WTC11 (cell line): ENCODE measurements at places on chromosomes 3 and 15. TPM values are rescaled to one million over a fixed set of nuclear protein-coding genes. Genes with fewer than 3 reads are reported as not detected.
A peak's percentile ranks its signal among the peaks of the same experiment; 100 is the strongest.

DNA sequence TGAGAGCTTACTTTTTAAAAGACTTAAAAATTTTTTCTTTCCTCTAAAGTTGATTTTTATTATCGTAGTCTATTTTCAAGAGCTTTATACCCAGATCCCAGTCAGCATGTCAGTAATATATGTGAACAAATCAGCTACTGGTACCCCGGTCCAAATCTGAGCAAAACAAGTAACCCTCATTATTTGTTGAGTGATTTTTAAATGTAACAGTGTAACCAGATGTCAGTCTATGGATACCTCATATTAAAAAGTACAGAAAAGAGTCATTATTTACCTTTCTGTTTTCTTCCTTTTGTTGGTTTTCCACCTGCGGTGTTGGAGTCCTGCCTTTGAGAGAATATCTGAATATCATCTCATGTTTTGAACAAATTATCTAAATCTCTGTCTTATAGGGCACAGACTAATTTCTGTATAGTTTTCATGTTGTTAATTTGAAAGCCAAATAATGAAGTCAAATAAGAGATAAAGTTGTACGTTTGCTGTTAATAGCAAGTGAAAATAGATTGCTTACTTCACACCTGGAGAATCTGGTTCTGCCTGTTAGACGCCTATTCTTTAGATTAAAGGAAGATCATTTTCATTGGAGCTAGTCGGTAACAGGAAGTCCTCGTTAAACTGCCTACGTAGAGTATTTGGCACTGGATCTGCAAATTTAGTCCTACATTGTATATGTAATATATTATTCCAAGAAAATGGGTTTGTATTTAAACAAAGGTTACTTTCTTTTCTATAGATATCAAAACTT lies at the start of gene STX19:
TSS of gene STX19 (minus strand) at position 505 of the 745 bp plus-strand sequence. CDS start 13,328 bp downstream, outside the sequence.
- DNase-seq = no peak

Gene ALDH1L1
- 0.78 to 2.0 TPM (median 1.2 TPM) in 3 replicates for total RNA-seq

GRCh38 chr3:52433328-52433995 lies 11.4 kb downstream of the SEMA3G start:
- no peak for DNase-seq

- no peak for DNase-seq
Observed at GRCh38 chr15:64138331-64138941, 13.1 kb upstream of the SNX22 start.

DNA sequence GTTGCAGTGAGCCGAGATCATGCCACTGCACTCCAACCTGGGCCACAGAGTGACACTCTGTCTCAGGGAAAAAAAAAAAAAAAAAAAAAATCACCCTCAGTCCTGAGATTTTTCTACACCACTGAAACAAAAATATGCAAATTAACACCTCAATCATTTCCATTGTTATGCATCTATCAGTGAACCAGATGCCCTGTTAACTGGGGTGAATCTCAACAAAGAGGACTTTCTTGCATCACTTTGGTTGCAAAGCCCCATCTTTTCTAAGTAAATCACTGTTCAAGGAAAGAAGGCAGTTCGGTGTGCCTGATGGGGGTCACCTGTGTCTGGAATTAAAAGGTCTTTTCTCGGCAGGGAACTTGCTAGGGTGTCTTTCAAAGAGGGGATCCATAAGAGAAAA lies 421.6 kb downstream of the EPHB1 start:
- DNase-seq = no peak

- DNase-seq = no peak
Observed at GRCh38 chr3:23455775-23456174, 252.6 kb downstream of the UBE2E2 start.

DNA sequence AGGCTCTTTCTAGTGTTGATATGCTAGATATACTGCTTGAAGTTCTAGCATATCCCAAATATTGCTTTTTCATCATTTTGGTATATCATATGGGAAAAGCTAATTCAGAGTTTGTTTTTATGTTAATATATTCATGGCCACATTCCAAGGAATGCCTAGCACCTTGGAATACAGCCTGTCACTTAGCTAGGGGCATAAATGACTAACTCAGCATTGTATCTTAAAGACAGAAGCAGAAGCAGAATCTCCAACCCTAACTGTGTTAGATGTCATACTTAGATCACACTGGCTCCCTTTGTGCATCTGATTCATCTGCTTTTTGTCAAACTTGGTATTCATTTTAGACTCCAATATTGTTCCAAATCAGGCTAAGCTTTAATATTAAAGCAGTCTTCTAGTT lies 130.8 kb upstream of the TSPAN3 start:
- no peak for DNase-seq

- no peak for DNase-seq
Observed at GRCh38 chr3:130738241-130738640, 8.4 kb downstream of the PIK3R4 start.

- no peak for DNase-seq
Observed at GRCh38 chr3:170154084-170154483, 27.4 kb downstream of the PHC3 start.

- no peak for DNase-seq
Observed at GRCh38 chr3:70824773-70825172, 512.3 kb upstream of the MDFIC2 start.

Gene ITIH1
- 0.26 to 0.69 TPM (median 0.50 TPM) in 3 replicates for total RNA-seq

DNA sequence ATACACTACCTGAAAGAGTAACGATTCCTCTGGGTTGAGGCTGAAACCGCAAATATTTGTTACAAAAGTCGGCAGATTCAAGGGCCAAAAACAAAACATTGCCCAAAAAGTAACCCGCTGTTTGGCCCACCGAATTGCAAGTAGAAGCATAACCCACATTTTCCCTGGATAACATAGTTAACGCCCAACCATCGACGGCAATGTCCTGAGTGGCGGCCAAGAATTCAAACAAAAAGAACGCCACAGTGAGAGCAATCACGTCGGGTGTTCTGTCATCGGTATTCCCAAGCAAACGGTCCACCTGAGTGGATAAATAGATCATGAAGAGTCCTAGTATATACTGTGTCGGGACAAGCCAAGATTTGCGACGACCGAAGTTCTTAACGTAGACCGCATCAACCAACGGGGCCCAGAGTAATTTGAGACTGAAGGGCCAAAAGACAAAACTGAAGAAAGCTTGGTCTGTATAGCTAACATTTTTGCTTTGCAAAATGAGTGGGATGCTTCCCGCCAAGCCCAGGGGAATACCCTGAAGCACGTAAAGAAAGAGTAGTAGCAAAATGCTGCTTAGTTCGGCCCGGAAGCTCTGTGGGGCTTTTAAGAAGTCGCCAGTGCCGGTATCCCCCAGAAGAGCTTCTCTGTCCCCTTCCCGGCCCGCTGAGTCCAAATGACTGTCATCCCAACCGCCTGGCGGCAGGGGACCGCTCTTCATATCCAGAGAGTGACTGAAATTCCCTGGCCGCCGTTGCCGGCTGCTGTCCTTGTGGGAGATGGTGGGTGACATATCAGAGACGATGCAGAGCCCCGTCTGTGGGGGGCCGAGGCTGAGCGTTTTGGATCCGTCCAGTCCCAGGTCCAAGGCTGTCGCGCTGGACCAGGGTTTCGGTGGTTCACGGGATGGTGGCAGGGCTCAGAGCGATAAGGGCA lies 750 bp downstream of the SLC33A1 start:
- DNase-seq = peak; percentile 34

Gene GPR62
- 0.24 to 0.55 TPM (median 0.46 TPM) in 3 replicates for total RNA-seq

Gene TIGIT
- 0.04 to 0.07 TPM (median 0.05 TPM) in 3 replicates for total RNA-seq

GRCh38 chr15:74957476-74958035 lies 984 bp upstream of the RPP25 start:
- DNase-seq = peak; percentile 50
